ENCODE measurements at places on chromosomes 3 and 15. TPM values are rescaled to one million over a fixed set of nuclear protein-coding genes. Genes with fewer than 3 reads are reported as not detected.

DNA sequence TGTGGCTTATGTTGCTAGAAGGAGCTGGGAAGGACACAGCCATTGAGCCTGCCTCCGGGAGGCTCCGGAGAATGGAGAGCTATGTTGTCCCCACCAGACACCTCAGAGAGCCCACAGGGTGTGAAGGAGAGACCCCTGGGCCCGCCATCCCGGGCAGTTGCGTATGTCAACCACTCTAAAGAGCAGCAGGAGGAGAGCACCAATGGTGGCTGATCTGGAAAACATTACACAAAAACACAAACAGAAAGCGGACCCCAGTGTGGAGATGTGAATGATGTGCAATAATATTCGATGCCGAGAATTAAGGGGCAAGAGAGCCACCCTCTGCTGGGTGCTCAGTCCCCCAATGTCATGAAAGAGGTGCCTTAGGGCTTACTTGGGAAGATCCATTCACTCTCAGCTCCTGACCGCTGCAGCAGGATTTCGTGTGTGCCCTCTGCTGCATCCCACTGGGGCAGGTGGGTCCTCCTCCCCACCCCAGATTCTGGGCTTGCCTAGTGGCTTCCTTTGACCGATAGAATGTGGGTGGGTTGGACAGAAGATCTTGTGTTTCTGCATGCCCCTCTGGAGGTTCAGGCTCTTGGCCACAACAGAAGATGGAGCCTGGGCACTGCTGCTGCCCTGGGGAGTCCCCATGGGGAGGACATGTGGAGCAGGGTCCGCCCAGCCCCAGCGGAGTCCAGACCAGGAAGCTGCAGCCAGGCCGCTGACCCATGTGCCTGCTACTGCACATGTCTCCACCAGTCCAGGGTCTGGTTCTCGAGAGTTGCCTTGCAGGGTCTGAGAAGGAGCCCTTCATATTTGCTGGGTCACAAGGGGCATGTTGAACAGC is 245.3 kb downstream of the OCA2 start:
- no peak for DNase-seq

DNA sequence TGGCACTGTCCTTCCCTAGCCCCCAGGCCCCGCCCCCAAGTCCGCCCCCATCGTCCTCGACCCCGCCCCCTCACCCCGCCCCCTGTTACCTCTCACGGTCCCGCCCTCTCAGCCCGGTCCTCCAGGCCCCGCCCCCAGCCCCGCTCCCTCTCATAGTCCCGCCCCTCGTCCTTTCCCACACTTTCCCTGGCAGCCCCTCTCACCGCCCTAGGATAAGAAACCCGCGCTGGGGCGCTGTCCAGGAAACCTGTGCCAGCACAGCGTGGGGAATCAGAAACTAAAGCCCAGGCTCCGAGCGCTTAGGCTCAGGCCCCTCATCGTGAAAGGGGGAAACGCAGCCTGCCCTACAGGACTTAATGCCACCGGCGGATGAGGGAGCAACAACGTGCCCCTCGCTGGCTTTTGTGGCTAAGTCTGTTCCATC is 20.9 kb downstream of the TRPM1 start:
- peak; percentile 56 for DNase-seq

DNA sequence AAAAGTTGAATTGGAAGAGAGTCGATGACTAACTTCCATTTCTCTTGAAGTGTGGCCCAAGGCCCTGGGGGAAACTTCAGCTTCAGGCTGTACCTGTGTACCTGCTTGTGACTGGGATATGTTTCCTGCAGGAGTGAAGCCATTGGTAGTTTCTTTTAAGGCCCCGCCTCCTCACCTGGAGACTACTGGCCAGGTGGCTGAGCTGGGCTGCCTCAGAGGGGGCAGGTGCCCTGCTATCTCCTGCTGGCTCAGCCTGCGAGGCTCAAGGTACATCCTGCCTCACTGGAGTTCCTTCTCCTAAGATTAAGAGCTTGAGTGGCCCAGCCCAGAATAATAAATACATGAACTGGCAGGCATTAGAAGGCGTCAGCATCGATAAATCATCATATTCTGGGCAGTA is 121.6 kb upstream of the ROPN1 start:
- no peak for DNase-seq

The CCDC174 gene
- total RNA-seq = 15.8 TPM

DNA sequence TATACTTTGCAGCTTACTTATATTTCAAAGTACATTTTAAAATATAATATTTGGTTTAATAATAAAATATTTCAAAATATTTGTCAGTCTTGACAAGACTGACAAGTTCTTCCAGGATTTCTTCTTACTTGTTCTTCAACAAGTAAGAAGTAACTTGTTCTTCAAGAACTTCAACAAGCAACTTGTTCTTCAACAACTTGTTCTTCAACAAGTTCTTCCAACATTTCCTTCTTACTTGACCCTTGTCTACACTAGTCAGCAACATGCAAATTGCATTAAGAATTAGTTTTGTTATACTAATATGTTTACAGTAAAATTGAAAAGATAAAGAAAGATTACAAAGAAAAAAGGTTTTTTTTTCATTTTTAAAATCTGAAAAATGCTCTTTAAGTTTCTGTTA is 731.7 kb downstream of the NSUN3 start:
- DNase-seq = no peak

The ZCWPW2 gene
- 1.0 TPM for total RNA-seq

- DNase-seq = peak; percentile 8
These were observed 61.6 kb upstream of the STAC start for GRCh38 chr3:36318621-36319200.

All from tongue (tissue), 3 donors.